ENCODE measurements at places on chromosomes 12 and 14. TPM values are rescaled to one million over a fixed set of nuclear protein-coding genes. Genes with fewer than 3 reads are reported as not detected.
A peak's percentile ranks its signal among the peaks of the same experiment; 100 is the strongest.

SIX1 gene
- total RNA-seq: 1.3 TPM

DNA sequence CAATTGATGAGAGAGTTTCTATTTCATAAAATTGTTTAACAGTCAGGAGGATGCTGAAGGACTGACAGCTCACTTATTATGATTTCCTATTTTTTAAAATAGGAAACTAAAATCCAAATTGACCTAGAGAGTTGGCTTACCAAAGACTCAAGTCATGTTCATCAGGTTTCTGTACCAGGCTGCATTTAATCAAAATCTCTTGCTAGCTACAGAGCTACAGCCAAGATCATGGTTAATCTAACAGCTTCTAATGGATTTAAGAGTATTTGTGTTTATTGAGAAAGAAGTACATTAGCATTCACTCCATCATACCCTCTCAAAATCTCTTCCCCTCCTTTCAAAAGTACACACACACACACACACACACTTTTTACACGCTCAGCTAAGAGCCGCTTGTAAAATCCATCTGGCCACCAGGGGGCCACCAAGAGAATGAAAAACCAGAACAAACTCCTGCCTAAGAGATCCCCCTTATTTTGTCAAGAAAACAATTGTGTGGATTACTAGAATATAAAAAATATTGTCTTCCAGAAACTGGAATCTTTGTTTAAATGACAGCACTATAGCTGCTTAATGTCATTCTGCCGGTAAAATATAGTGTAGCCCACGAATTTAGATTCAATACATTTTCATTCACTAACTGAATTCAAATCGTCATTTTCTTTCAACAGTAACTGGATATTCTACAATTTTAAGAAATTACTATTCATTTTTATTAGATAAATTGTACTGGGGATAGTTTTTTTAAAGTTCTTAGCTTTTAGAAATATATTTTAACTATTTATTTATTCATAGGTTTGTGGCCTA lies 334.0 kb downstream of the BTG1 start:
- no peaks in the 10 kb centered on the region for H3K27me3 ChIP-seq
- H3K27ac ChIP-seq: no peak overlapping the region
- H3K4me1 ChIP-seq: no peaks in the 10 kb centered on the region
- peak; percentile 62 for DNase-seq
- H3K4me3 ChIP-seq: no peak overlapping the region

- no peak overlapping the region for H3K4me3 ChIP-seq
- no peak overlapping the region for H3K27ac ChIP-seq
- no peaks in the 10 kb centered on the region for H3K27me3 ChIP-seq
- H3K36me3 ChIP-seq: no peaks in the 10 kb centered on the region
Observed at GRCh38 chr12:16520328-16520727, 85.6 kb downstream of the LMO3 start.

SLC38A1 gene
- 67.5 TPM for total RNA-seq

GRCh38 chr12:100555722-100556121 lies 17.8 kb upstream of the GAS2L3 start:
- H3K27me3 ChIP-seq: no peaks in the 10 kb centered on the region
- no peaks in the 10 kb centered on the region for H3K4me1 ChIP-seq
- H3K36me3 ChIP-seq: no peaks in the 10 kb centered on the region
- no peak overlapping the region for H3K4me3 ChIP-seq

- H3K4me1 ChIP-seq: peaks cover 22% of the 10 kb centered on the region
- no peak overlapping the region for H3K27ac ChIP-seq
- H3K36me3 ChIP-seq: no peaks in the 10 kb centered on the region
- DNase-seq: no peak
Observed at GRCh38 chr12:57592551-57593165, 1.7 kb downstream of the PIP4K2C start.

ZNF891 gene
- total RNA-seq: 1.8 TPM

- H3K4me3 ChIP-seq: no peak overlapping the region
- no peaks in the 10 kb centered on the region for H3K27me3 ChIP-seq
- peak overlapping the region; percentile 51 for H3K27ac ChIP-seq
- H3K36me3 ChIP-seq: no peaks in the 10 kb centered on the region
- H3K4me1 ChIP-seq: peaks cover 5% of the 10 kb centered on the region
- no peak for DNase-seq
Observed at GRCh38 chr12:70691018-70691672, 53.9 kb upstream of the PTPRB start.

DNA sequence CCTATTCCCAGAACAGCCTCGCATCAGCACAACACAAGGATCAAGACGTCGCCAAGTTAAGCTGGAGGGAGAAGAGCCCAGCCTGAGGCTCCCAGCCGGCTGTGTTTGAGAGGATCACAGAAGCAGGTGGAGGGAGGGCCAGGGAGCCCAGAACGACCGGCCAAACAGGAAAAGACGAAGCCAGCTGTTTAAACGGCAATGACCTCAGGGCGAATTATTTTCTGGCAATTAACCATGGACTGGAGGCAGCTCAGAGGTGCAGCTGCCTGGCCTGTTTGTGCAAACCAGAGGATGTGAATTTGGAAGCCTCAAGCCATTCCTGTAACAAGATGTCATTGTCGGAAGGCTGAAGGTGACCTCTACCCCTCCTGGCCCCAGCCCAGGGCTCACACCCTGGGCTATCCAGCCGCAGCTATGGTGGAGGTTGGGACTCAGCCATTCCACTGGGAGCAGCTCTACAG lies 175.8 kb upstream of the PRMT8 start:
- no peak for DNase-seq
- no peaks in the 10 kb centered on the region for H3K36me3 ChIP-seq
- H3K27ac ChIP-seq: no peak overlapping the region
- peaks cover 7% of the 10 kb centered on the region for H3K4me1 ChIP-seq
- no peaks in the 10 kb centered on the region for H3K27me3 ChIP-seq
- no peak overlapping the region for H3K4me3 ChIP-seq

GRCh38 chr14:70714055-70714550 lies 72.4 kb downstream of the TTC9 start:
- no peaks in the 10 kb centered on the region for H3K36me3 ChIP-seq
- H3K4me1 ChIP-seq: peaks cover 9% of the 10 kb centered on the region
- H3K27me3 ChIP-seq: no peaks in the 10 kb centered on the region
- H3K4me3 ChIP-seq: no peak overlapping the region

GRCh38 chr12:67096533-67097318 lies 172.4 kb upstream of the CAND1 start:
- H3K4me3 ChIP-seq: no peak overlapping the region
- no peaks in the 10 kb centered on the region for H3K4me1 ChIP-seq
- no peak for DNase-seq
- H3K27ac ChIP-seq: no peak overlapping the region
- no peaks in the 10 kb centered on the region for H3K36me3 ChIP-seq

MAP3K12 gene
- 19.9 TPM for total RNA-seq

GRCh38 chr12:41234692-41235091 lies 46.6 kb downstream of the PDZRN4 start:
- H3K4me3 ChIP-seq: no peak overlapping the region
- H3K4me1 ChIP-seq: no peaks in the 10 kb centered on the region
- no peak overlapping the region for H3K27ac ChIP-seq
- H3K36me3 ChIP-seq: no peaks in the 10 kb centered on the region

- no peaks in the 10 kb centered on the region for H3K36me3 ChIP-seq
- no peaks in the 10 kb centered on the region for H3K27me3 ChIP-seq
- no peak overlapping the region for H3K27ac ChIP-seq
Observed at GRCh38 chr14:75249251-75249957, 29.2 kb upstream of the FOS start.

PARP2 gene
- total RNA-seq: 18.0 TPM

CDKN1B gene
- 43.1 TPM for total RNA-seq

DNA sequence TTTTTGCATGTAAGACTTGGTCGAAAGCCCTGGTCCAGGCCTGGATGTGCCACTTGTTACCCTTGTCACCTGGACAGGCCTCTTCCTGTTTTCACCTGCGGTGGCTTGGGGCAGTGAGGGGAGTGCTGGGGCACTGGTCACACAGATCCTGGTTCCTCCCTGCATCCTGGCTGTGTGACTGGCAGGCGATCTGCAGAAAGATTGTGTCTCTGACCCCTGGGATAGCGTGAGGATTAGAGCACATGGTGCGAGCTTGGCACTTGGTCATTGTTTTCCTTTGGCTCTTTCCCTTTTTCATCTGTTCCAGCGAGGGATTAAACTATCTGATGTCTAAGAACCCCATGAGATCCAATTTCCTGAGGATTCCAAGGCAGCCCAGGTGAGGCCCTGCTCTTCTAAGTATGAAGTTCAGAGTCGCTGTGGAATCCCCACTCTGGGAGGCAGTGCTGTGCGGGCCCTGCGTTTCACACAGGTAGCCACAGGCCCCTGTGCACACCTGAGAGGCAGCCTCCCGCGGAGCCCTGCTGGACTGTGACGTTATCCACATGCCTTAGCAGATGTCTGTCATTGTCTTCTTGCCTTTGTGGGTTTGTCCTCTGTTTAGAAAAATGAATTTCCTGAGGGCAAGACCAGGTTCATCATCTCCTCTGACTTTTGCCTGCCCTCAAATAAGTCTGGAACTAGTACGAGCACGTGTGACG lies 288.4 kb downstream of the CACNA1C start:
- no peak overlapping the region for H3K4me3 ChIP-seq
- no peaks in the 10 kb centered on the region for H3K36me3 ChIP-seq
- H3K27ac ChIP-seq: no peak overlapping the region
- H3K4me1 ChIP-seq: peaks cover 77% of the 10 kb centered on the region
- no peaks in the 10 kb centered on the region for H3K27me3 ChIP-seq
- no peak for DNase-seq

- no peak for DNase-seq
- no peaks in the 10 kb centered on the region for H3K36me3 ChIP-seq
- no peaks in the 10 kb centered on the region for H3K27me3 ChIP-seq
- H3K4me3 ChIP-seq: no peak overlapping the region
Observed at GRCh38 chr12:94258593-94258992, 110.2 kb downstream of the PLXNC1 start.

- H3K27me3 ChIP-seq: no peaks in the 10 kb centered on the region
- no peak overlapping the region for H3K4me3 ChIP-seq
- no peak overlapping the region for H3K27ac ChIP-seq
- H3K36me3 ChIP-seq: peaks cover 9% of the 10 kb centered on the region
Observed at GRCh38 chr14:100271247-100271939, 32.4 kb downstream of the YY1 start.

CLEC14A gene
- total RNA-seq: 73.8 TPM

All from left lung (tissue), 14 donors.